ENCODE measurements at places on chromosomes 13 and 19.

DNA sequence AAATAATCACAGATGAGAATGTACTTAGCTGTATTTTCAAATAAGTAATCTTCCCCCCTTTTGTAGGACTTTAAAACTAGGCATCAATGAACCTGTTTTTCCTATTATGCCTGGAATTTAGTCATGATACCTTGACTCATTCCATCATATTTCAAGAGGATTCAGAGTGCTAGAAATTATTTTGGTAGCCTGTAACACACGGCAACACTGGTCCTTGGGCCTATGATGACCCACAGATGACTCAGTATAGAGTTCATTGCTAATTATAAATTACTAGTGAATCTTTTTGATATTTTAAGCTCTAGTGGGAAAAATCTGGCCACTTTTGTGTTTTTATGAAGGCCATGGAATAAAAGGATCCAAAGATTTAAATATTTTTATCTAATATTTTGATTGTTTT, 26.0 kb upstream of the GARRE1 start:
- no peak for DNase-seq

DNA sequence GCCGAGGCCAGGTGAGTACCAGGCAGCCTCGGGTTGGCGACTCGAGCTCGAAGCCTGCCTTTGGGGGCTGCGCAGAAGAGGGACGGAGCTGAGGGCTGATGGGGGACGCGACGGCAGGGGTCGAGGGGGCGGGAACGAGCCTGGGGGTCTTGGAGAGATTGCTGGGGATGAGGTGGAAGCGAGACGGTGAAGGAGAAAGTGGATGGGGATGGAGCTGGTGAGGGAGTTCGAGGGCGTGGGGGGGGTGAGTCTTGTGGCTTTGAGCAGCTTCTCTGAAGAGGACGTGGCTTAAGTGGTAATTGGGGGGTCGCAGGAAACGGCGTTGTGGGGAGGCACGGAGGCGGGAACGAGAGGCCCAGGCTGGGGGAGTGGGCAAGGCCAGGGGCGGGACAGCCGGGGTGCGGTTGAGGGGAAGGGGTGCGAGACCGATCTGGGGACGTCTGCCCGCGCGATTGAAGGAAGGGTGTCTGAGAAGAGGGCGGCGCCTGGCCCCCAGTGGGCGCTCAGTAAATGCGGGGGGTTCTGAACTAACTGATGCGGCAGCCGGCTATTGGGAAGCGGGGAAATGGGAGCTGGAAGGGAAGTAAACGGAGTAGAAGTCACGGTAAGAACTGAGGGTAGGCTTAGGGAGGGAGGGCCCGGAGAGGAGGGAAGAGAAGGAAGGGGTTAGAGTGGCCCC, 426 bp downstream of the MYO9B start:
- no peak for DNase-seq

GRCh38 chr13:81012031-81012430, 671.1 kb upstream of the SPRY2 start:
- DNase-seq, result no peak

DNA sequence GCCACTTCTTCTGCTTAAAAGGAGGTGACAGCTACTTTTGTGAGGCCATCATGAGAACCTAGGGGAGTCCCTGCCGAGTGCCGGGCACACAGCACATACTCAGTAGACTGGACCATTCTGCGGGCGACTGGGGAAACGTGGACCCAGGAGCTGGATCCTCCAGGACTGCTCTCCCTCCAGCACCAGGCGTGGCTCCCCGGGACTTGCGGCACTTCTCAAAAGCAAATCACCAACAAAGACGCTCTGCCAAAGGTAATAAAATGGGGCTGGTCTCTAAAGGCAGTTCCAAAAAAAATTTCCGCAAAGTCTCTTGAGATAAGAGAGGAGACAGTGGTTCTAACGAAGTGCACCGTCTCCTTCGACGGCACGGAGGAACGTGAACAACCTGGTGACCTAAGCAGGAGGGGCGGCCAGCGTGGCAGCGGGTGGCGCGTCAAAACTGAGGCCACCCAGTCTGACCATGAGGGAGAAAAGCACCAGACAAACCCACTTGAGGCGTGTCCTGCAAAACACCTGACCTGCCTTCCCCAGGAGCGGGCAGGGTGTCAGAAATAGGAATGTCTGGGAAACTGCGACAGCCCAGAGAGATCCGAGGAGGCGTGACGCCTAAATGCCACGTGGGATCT, 1.4 kb upstream of the TMPRSS9 start:
- no peak for DNase-seq

GRCh38 chr13:74003374-74003773, 130.8 kb downstream of the KLF12 start:
- no peak for DNase-seq
